NCI-H2171 treated with DMSO at 0.1 percent for 48 hours (cell line): ENCODE measurements at places on chromosomes 5 and 9.

DNA sequence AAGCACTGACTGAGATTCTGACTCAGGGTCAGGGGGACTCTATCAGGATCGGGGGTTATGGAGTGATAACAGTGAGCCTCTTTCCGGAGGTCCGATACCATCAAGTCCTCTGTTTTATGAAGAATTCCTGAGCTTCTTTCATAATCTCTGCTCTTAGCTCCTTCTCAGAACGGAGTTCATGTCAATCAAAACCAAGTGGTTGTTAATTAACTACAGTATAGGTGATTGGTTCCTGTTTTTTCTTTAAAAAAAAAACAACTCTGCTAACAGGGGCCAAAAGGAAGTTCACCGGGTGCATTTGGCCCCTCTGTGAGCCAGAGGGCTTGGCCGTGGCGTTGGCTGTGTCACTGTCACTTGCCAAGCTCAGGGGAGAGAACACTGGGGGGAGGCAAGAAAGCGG lies 4.0 kb downstream of the GFI1B start:
- no peak for DNase-seq

GRCh38 chr9:32218100-32218767 lies 166.2 kb upstream of the ACO1 start:
- DNase-seq = no peak

GRCh38 chr5:35803191-35803651 lies 53.5 kb upstream of the IL7R start:
- peak; percentile 85 for DNase-seq

- DNase-seq = no peak
Observed at GRCh38 chr9:110949081-110949480, 89.2 kb downstream of the LPAR1 start.

- no peak for DNase-seq
Observed at GRCh38 chr5:135051399-135051798, 17.4 kb upstream of the PITX1 start.

DNA sequence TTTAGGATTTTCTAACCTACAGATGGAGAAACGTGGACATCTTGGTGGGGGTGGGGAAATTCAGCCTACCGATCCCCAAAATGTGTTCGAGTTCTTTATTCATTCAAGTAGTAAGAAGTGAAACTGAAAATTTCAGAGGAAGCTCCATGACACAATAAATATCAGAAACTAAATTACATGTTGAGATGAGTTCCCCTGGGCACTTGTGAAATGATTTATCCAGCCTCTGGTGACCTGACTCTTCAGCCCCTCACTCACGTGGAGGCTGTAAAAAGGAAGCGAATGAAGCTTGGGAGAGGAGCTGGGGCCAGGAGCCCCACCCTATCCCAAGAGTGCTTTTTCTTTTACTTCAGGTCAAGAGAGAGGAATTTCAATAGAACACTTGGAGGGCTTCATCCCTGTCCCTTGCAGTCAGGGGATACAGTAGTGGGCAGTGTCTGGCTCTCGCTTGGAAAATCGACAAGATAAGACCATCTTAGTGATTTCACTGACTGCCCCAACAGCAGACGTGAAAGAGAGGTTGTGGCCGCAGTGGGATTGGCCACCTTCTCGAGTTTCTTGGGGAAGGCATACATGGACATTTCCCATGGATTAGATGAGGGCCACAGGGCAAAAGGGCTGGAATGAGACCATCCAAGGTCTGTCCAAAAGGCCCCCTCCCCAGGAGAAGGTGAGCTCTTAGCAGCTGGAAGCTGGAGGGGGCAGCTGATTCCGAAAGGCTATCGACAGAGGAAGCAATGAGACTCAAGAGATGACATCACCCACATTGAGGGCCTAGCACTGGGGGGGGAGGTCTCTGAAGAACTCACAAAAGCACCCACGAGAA lies 76.8 kb upstream of the SH3PXD2B start:
- DNase-seq = no peak

DNA sequence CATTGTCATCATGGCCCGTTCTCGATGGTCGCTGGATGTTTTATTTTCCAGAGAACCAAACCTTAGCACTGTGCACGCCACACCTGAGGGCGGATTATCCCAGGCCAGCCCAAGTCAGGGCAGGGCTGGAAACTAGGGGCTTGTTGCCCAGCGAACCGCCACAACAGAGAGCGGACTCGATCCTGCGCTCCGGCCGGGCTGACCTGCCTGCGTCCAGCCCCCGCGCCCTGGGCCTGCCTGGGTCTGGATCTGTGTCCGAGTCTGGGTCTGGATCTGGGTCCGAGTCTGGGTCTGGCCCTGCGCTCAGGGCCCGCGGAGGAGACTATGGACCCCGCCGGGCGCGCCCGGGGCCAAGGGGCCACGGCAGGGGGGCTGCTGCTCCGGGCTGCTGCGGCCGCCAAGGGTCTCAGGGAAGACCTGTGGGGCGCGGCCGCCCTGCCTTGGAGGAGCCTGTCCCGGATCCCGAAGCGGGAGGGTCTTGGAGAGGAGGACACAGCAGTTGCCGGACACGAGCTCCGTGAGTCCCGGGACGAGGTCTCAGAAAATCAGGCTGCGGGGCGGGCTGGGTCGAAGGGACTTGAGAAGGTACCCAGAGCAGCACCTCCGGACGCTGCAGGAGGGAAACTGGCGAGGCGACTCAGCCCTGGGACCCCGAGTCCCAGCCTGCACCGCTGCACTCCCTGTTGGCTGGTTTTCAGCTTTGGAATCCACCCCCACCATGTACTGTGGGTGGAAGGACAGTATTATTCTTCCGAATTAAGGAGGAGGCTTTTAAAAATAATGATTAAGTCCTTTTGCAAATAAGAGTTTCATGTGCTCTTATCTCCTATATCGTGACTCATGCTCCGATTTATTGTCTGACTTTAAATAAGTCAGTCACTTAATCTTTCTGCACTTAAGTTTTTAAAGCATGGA lies at the start of gene ANKDD1B:
Gene ANKDD1B (plus strand): TSS at position 143 of the 915 bp plus-strand sequence. CDS start 182 bp downstream, at position 325.
- DNase-seq = no peak

DNA sequence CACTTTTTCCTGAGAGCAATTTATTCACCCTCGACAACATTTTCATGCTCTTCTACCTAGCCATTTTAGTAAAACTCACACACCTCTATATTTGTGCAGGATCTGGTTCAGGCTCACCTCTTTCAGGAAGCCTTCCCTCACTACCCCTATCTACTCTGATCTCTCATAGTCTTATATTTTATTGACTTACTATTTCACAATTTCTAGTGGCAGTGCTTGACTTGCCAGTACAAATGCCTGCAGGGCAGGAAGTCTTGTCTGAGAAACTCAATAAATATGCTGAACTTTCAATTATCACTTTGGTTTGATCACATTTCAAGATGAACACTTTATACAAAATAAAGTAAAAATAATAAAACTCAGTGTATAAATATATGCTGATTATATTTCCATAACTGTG lies 226.8 kb downstream of the CETN3 start:
- no peak for DNase-seq

DNA sequence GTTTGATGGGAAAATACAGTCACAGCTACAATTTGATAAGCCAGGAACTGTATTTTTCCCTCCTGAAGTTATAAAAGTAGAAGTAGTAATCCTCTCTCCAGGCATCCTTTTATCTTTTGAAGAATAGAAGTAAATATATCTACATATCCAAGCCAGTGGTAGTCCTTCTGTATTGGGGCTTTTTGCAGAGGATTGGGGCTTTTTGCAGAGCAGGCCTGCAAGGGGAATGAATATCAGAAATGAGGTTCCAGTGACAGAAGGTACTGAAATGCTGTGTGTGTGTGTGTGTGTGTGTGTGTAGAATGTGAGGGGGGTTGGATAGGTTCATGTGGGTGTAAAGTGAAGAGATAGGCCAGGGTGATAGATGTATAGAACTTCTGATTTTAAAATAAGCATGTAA lies 127.4 kb downstream of the COMMD10 start:
- no peak for DNase-seq

- no peak for DNase-seq
Observed at GRCh38 chr9:734831-735511, 106.5 kb upstream of the DMRT1 start.

- no peak for DNase-seq
Observed at GRCh38 chr5:57986761-57987341, 473.0 kb downstream of the PLK2 start.

DNA sequence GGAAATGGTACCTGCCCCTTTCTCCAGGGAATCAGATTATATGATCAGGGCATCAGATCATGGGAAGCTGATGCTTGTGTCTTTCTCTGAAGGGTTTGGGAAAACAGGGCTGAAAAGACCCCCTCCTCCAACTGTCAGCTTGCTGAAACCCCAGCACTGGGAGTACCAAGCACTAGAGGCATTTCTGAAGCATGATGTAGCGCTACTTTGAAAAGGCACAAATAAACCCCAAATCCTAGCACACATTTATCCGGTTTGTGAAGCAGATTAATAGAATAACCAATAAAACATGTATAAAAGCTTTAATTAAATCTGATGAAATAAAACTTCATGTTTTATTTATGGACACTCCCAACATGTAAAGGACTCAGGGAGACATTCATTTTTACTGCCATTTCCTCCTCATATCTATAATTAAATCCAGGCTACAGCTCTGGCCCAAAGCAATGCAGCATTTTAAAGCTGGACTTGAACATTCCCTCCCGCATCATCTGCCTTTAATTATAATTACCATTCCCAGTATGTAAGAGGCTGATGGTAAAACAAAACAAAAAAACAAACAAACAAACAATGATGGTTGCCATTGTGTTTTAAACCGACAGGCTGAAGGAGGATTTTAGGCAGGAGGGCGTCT lies 298.2 kb upstream of the RFX3 start:
- no peak for DNase-seq

DNA sequence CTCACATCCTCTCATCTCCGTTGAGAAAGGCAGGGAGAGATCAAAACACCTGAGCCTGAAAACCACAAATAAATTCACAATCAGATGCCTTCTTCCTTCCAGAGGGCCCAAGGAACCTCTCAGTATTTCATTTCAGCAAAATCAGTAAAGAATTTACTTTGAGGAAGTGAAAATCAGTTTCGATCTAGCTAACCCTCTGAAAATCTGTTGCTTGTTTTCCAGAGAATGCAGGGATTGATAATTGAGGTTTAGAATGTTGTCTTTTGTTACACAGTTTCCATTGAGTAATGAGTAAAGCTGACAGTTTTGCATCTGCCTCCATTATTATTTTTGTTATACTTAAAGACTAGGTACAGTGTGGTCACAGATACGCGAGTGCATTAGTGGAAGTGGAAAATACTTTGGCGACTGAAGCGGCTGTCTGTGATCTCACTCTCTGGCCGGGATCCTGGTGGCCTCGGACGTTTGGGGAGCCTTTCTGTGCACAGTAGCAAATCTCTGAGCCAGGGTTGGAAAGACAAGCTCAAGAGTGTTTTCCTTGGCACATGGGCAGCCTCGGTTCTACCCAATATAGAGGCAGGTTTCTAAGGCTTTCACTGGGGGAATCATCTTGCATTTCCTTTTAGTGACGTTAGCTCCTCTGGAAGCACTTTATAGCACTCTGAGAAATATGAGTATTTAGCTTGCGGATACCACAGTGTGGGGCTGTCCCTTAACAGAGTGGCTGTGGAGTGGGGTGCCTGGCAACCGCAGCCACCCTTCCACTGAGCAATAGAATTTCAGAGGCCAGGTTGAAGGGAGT lies 32.2 kb upstream of the ANGPTL2 start:
- DNase-seq = no peak

- DNase-seq = no peak
Observed at GRCh38 chr9:129864991-129865647, 29.9 kb downstream of the USP20 start.

DNA sequence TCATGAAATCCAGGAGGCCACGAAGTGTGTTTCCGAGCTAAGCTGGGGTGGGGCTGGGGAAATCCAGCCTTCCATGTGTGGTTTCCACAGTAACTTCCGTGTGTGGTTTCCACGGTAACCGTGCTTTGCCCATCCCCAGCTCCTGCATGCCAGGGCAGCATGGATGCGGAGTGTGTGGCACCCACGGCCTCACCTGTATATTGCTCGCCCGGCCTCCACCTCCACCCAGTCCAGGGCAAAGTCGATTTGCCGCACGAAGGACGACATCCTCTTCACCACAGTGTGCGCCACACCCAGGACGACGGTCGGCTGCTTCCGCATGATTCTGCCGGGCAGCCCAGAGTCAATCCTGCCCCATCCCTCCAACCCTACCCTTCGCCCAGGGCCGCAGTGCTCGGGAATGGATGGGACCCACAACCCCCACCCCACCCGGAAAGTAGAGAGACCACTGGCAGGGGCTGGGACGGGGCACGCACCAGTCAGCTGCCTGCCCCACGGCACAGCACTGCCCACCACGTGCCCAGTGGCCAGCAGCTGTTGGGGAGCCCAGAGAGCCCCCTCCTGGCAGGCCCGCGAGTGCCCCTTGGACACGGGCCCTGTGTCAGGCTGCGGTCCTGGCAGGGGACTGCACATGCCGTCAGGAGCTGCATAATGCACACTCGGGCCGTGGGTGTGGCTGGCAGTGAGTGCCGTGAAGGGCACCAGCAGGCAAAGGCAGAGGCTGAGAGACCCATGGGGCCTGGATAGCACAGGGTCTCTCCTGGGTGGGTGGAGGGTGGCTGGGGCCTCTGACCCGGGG lies 39.0 kb upstream of the NSMF start:
- DNase-seq = no peak
